NCI-H1417 (cell line): ENCODE measurements at places on chromosomes 5 and 9.

DNA sequence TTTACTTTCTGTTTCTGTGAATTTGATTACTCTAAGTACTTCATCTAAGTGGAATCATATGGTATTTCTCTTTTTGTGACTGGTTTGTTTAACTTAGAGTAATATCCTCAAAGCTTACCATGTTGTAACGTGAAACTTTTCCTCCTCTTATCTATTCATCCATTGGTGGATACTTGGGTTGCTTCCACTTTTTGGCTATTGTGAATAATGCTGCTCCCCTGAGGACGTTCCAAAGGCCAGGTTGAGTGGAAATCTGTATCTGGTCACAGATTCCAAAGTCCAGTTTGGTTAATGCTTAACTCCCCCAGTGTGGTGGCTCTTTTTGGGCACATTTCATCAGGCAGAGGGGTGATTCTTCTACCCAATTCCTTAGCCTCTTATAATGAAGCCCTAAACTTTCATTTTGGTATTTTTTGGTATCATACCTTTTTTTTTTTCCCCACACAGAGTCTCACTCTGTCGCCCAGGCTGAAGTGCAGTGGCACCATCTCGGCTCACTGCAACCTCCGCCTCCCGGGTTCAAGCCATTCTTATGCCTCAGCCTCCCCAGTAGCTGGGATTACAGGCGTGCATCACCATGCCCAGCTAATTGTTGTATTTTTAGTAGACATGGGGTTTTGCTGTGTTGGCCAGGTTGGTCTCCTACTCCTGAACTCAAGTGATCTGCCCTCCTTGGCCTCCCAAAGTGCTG, 65.4 kb downstream of the CMYA5 start:
- DNase-seq: peak; percentile 13

GRCh38 chr9:116499986-116500871, 186.9 kb upstream of the TRIM32 start:
- no peak for DNase-seq

DNA sequence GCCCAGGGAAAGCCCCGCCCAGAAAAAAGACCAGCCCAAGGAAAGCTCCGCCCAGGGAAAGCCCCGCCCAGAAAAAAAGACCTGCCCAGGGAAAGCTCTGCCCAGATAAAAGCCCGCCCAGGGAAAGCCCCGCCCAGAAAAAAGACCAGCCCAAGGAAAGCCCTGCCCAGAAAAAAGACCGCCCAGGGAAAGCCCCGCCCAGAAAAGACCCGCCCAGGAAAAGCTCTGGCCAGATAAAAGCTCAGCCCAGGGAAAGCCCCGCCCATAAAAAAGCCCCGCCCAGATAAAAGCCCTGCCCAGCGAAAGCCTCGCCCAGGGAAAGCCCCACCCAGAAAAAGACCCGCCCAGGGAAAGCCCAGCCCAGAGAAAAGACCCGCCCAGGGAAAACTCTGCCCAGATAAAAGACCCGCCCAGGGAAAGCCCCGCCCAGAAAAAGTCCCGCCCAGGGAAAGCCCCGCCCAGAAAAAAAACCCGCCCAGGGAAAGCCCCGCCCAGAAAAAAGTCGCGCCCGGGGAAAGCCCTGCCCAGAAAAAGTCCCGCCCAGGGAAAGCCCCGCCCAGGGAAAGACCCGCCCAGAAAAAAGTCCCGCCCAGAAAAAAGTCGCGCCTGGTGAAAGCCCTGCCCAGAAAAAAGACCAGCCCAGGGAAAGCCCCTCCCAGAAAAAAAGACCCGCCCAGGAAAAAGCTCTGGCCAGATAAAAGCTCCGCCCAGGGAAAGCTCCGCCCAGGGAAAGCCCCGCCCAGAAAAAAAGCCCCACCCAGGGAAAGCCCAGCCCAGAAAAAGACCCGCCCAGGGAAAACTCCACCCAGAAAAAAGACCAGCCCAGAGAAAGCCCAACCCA, 11.9 kb downstream of the GRIN1 start:
- DNase-seq: no peak

- no peak for DNase-seq
Measured at GRCh38 chr5:72160959-72161358, 53.7 kb downstream of the MAP1B start.

GRCh38 chr5:39584927-39585326, 160.1 kb upstream of the DAB2 start:
- DNase-seq: no peak

DNA sequence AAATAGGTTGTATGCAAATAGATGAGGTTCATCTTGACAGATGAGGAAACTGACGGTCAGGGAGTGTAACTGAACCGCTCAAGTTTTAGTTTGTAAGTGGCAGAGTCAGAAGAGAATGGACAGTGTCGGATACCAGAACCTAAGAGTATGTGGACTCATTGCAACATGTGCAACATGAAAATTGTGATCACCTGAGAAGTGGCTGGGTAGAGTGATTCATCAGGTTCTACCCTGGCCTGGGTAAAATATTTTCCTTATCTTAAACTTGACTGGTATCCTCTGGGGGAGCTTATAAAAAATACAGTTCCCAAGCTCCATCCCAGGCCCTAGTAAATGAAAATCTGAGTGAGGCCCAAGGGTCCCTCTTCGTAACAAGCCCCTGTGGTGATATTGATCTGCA, 35.2 kb upstream of the MIER3 start:
- DNase-seq: no peak

GRCh38 chr5:172971482-172971881, 12.1 kb upstream of the ATP6V0E1 start:
- no peak for DNase-seq

DNA sequence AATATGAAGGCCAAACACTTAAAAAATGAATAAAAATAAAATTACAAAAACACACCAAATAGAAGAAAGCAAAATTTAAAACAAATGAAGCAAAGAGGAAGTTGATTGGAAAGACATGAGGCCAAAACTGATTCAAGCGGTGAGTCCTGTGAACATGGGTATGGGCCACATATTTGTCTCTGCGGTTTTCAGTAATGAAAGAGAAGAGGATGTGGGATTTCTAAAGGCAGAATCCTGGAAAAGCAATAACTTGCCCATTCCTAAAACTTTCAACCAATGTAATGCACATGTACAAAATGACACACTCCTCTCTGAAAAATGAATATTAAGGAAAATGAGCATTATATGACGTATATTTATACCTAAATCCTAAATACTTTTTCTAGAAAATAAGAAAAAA, 263.7 kb downstream of the SEMA5A start:
- DNase-seq: no peak

DNA sequence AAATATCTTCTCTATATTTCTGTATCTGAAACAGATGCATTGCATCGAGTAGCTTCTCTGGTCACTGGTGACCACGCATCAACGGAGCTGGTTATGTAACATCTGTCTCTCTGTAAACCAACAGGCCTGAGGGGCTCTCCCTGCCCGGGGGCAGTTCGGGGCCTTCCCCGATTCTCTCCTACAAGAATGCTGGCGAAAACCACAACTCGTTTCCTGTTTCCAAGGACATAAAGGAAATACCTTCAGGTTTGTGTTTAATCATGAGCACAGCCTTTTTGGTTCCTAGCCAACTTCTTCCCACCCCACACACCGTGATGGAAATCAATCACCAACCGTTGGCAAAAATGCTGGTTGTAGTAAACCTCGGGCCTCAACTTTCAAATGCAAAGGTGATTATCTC, 25.1 kb downstream of the GDNF start:
- no peak for DNase-seq

DNA sequence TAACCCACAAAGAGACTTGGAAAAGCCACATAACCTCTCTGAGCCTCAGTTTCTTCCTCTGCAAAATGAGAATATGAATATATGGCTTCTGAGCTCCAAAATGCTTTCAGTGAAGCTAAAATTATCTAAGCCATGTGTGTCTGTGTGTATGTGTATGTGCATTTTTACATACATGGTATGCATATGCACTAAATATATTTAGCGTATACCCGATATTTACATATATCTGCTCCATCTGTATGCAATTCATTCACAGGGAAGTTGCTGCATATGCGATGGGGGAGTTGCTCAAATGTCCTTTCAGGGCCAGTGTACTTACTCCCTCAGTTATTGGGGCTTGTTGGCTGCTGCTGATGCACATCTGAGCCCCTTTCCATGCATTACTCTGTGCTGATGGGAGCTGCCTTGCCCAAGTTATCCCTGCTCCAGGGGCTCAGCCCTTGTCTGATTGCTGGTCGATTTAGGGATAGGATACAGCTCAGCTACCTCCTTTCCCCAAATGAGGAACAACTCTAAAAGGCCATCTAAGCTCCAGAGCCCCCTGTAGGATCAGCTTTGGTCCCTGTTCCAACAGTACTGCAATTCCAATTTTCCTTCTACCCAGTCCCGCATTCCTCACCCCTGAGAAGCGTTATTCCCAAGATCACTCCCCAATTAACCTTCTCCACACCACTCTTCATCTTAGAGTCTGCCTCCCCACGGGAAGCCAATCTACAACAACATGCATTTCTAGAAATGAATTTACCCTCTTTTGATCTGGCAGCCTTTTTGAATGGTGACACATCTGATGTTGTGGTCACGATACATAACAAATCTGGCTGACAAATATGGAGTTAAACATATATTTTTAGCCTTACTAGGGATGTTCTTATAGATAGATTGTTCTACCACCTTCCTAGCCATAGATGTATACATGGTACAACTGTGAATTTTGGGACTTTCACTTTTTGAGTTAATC, 15.9 kb downstream of the RHOBTB3 start:
- no peak for DNase-seq

GRCh38 chr9:115263371-115264075, 145.6 kb upstream of the TNC start:
- DNase-seq: no peak

DNA sequence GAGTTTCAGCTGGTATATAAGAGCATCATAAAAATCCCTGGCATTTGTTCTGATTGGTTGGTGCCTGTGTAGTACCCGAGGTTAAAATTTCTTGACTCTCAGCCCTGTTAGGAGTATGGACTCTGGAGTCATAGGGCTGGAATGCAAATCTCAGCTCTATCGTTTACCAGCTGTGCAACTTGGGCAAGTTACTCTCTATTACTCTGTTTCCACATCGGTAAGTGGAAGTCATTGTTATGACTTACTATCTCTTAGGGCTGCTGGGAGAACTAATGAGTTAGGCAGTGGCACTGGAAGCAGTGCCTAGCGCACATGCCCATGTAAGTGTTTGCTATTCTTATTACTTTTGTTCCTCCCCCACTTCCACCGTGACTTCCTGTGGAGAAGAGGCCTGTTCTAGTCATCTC, 141.6 kb downstream of the BOD1 start:
- no peak for DNase-seq

GRCh38 chr5:2519153-2519552, 232.3 kb downstream of the IRX2 start:
- DNase-seq: no peak

- no peak for DNase-seq
Measured at GRCh38 chr9:117282541-117282940, 132.3 kb downstream of the ASTN2 start.

DNA sequence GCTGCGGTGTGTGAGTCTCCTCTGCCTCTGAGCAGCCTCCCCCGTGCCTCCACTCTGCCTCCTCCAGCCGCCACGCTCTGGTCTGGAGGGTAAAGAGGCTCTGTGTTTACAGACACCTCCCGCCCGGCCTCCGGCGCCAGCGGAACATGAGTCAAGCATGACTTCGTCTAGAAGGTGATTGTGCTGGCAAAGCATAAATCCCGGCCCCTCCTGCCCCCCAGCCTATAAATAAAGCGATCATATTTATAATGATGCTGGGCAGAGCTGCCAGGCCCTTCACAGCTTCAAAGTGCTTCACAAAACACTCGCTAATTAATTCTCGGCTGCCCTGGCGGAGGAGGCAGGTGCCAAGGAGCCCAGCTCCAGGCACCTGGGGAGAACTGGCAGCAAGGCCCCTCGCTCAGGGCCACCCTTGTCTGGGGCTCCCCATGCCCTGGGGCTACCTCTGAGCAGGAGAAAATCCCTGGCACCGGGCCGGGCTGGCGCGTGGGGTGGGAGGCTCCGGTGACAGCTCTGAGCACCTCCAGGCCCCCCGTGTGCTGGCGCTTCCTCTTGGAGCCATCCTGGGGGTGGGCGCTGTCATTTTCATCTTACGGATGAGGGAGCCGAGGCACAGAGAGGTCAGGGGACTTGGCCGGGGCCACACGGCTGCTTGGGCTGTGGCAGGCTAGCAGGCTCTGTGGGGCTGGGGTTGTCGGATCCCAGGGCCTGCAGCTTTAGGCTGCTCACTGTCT, 87.8 kb downstream of the RXRA start:
- peak; percentile 86 for DNase-seq

GRCh38 chr5:60744682-60745081, 44.7 kb upstream of the DEPDC1B start:
- DNase-seq: no peak

GRCh38 chr5:16807547-16807864, 128.6 kb downstream of the MYO10 start:
- DNase-seq: no peak

DNA sequence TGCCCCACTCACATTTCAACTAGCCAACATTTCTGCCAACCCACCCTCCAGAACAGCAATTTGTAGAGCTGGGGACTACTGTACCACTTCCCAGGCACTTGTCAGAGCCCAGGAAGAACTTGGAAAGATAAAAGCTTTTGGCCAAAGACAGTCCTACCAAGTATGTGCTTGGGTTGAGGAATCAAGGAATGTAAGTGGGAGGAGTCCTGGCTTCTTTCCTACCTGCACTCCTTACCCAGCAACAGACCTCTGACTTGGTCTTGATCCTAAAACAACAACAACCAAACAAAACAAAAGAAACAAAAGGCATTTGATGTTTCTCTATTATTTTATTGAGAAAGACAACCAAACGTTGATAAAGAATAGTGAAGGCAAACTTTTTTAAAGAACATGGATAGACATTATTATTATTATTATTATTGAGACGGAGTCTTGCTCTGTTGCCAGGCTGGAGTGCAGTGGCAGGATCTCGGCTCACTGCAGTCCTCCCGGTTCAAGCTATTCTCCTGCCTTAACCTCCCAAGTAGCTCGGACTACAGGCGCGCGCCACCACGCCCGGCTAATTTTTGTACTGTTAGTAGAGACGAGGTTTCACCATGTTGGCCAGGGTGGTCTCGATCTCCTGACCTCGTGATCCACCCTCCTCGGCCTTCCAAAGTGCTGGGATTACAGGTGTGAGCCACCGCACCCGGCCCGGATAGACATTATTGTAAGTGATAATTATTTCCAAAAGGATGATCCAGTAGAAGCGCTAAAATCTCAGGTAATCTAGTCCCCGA, 33.5 kb downstream of the ANXA2R start:
- no peak for DNase-seq

DNA sequence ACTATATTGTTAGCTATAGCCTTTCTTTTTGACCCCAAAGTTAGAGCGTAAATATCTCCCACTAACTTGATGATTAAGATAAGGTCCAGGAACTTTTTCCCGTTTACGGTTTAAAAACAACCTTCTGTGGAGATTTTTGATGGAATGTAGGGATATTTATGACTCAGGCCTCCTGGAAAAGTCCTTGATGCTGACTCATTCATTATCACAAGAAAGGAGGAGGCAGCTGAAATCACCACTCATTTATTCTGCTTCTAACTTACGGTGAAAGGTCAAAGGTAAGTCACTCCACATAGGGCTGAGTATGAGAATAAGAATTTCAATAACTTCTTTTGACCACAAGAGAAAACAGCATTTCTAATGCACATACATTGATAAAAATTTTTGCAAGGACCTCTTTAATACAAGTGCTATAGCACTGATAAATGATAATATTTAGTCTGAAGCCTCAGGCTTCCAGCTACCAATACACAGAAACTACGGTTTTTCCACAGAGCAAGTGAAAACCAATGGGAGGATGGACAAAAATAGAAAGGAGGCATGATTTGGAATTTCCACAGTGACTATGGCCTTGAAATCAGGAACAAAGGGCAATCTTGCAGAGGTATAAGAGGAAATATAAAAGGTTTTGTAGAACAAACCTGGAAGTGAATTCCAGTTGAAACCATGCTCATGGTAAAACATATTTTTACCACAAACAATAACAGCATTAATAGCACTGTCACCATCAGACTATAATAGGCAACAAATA, 146.5 kb downstream of the PPP2R2B start:
- no peak for DNase-seq

GRCh38 chr9:34456151-34456550, 2.2 kb downstream of the FAM219A start:
- DNase-seq: no peak
